ENCODE measurements at places on chromosomes 5 and 9. TPM values are rescaled to one million over a fixed set of nuclear protein-coding genes. Genes with fewer than 3 reads are reported as not detected.

Gene SOX30
- not detected for total RNA-seq

Gene GLRA1
- total RNA-seq = not detected

Gene LCP2
- total RNA-seq = 360 TPM

Gene TLX3
- total RNA-seq = not detected

Gene PCDHGA12
- 0.69 TPM for total RNA-seq

Gene TAF1L
- total RNA-seq = not detected

Gene TXNDC8
- not detected for total RNA-seq

DNA sequence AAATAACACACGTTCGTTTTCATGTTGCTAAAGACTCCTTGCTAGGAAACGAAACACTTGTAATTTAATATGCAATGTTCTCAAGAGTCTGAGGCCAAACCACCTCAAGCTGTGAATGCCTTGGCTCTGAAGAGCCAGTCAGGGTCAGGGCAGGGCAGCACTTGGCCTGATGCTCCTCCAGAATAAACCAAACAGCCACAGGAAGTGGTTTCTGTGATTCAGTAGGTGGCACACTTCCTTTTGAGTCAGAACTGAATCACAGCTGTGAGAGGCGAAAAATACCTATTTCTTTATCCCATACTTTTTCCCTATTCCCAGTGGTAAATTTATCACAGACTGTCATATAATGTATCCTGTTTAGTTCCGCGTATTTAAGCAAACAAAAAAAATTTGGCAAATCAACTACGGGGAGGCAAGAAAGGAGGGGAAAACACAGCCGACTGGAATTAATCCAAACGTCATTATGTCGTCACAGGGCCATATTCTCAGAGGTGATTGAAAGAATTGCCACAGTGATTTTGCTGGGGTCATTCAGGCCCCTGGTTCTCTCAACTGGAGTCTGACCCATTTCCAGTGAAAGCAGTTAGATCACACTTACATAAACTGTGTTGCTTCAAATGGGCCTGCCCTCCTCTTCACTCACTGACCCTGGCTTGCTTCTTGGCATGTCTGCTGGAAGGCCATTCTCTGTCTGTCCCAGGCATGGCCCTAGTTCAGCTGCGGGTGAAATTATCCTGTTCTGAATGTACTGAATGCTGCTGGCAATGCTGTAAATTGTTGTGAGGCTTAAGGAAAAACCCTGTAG, 71.2 kb downstream of the ARRDC3 start:
- DNase-seq = peak; percentile 88

DNA sequence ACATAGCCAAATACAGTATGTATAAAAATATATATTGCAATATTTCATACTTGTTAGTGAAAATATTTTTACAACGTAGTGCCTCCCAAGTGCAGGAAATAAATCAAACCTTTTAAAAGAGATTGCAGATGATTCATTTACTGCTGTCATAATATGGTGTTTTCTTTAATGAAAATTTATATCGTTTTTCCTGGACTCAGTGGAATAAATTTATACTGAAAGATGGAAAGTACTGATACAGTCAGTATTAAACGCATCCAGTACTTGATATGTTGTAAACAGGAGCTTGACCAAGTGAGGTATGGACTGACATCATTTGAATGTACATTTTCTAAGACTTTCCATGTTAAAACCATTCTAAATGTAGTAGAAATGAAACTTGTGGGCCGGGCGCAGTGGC, 143.4 kb upstream of the ZNF608 start:
- DNase-seq = no peak

GRCh38 chr9:20405078-20405477, 217.2 kb downstream of the MLLT3 start:
- DNase-seq = no peak

DNA sequence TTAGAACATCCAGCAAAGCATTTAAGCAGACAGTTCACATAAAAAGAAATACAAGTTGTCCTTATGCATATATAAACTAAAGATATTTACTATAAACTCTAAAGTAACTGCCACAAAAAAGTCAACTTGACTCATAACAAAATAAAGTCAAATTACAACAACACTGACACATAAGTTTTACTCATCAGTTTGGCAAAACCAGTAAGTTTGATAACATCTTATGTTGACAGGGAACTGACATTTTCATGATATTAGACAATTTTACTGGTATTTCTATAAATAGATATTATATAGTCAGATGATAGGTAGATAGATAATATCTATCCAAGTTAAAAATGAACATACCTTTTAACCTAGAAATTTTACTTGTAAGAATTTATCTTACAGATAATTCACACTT, 9.9 kb upstream of the TSLP start:
- DNase-seq = no peak

DNA sequence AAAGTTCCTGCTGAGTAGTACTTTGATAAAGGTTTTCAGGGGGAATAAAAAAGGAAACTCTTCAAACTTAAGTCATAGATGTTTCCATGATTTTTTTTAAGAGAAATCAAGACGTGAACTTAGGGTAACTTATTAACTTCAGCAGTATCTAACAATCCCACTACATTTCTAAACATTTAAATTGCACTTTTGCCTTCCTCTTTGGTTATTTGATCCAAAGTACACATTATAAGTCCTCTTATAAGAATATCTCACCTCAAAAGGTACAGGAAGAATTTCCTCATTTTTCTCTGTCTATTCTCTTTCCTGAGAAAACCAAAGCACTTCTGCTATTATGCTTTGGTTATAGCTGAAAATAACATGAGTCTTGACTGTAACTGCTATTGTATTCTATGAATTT, 7.9 kb downstream of the PTPRD start:
- DNase-seq = no peak

DNA sequence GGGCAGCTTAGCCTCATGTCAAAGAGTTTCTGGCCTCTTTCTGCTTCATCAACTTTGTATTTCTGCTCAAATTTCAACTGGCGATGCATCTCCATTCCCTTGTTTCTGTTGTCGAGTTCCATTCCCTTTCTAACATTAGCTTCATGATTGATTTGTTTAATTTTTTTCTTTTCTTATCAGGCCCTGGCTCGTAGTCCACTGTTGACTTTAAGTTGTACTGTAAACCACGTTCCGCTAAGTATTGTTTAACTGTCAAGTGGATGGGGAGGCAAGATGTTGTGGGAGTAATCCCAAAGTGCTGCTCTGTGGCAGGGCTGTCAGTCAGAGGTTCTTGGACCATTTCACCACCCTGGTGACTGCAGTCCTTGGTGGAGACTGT, 309.1 kb downstream of the PSAT1 start:
- DNase-seq = no peak

GRCh38 chr9:124386201-124386600, 29.0 kb downstream of the PSMB7 start:
- DNase-seq = no peak

- DNase-seq = no peak
These were observed 805.5 kb upstream of the DMAC1 start for GRCh38 chr9:8605096-8605495.

GRCh38 chr5:98755406-98755805, 18.1 kb upstream of the RGMB start:
- no peak for DNase-seq

GRCh38 chr5:108615216-108615615, 132.5 kb upstream of the FER start:
- no peak for DNase-seq

GRCh38 chr5:93359296-93359959, 221.6 kb downstream of the NR2F1-AS1 start:
- DNase-seq = no peak

DNA sequence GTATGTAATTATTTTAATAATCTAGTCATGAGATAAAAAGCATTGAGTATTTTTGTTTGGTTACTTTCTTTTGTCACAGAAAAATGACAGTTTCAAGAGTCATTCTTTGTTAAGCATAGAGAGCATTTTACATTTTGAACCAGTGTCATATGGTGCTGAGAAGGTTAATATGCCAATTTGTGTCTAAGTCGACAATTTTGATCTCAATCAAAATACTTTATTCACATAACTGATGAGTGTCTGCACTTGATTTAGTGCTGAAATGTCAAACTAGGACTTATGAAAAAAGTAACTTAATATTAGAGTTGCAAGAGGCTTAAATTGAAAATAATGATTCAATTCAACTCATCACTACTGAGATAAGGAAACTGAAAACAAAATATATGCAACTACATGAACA, 1804.6 kb upstream of the ACO1 start:
- DNase-seq = no peak

DNA sequence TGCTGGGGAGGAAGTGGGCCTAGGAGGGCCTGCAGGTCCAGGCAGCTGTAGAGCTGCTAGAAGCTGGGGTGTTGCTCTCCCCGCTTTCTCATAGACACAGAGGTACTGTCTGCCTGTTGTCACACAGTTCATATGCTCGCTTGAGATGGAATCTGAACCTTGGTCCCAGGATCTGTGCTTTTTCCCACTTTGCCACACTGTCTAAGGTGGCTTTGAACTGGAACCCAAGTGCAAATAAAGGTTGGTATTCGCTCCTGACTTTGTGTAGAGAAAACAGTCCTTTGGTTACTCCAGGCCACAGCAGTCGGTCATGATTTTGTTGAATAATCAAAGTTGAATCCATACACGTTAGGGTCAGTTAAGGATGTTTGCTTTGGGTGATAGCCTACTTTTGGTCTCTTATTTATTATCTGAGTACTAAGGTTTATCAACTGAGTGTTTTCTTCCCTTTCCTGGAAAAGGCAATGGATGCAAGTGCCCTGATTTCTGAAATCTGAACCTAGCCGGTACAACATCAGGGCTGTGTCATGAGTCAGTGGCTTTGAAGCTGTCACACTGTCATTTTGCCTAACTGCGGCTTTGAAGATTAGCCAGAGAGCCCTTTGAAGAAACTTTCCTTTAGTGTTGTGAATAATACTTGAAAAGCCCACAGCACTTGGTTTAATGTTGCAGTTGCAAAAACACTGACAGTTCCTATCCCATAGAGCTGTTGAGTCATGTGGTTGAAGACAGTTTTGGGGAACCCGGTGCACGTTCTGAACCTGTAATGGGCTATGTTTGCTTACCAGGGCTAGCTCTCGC, 41.3 kb downstream of the HABP4 start:
- DNase-seq = no peak

GRCh38 chr5:36790847-36791246, 85.7 kb upstream of the NIPBL start:
- DNase-seq = no peak

- DNase-seq = no peak
These were observed 25.3 kb downstream of the KLF9 start for GRCh38 chr9:70389188-70389587.

- DNase-seq = no peak
These were observed 90.0 kb downstream of the ANKRD33B start for GRCh38 chr5:10653751-10654400.

GRCh38 chr9:129868872-129869486, 33.7 kb downstream of the USP20 start:
- DNase-seq = peak; percentile 79

- DNase-seq = no peak
These were observed 1.1 kb upstream of the NADK2 start for GRCh38 chr5:36242534-36243485.

- no peak for DNase-seq
These were observed 83.0 kb downstream of the NPR3 start for GRCh38 chr5:32794086-32794485.

GRCh38 chr5:78007233-78007632, 231.1 kb upstream of the TBCA start:
- no peak for DNase-seq

Data from natural killer cell treated with Interleukin-12 subunit alpha and Interleukin-12 subunit beta and Interleukin-15 and Interleukin-18, amount 100 ng/mL, for 72 hours (primary cell).